ENCODE measurements at places on chromosomes 2 and 18.

- DNase-seq, result no peak
These were observed 1395.6 kb downstream of the SUCLG1 start for GRCh38 chr2:83063511-83063910.

- DNase-seq, result peak; percentile 32
These were observed 469.3 kb upstream of the MEX3C start for GRCh38 chr18:51666763-51667191.

GRCh38 chr18:68060871-68061270 lies 544.4 kb upstream of the DSEL start:
- DNase-seq, result no peak

- DNase-seq, result no peak
These were observed 37.4 kb downstream of the LYPD6B start for GRCh38 chr2:149075853-149076252.

GRCh38 chr2:25822190-25823117 lies 55.8 kb downstream of the ASXL2 start:
- DNase-seq, result no peak

DNA sequence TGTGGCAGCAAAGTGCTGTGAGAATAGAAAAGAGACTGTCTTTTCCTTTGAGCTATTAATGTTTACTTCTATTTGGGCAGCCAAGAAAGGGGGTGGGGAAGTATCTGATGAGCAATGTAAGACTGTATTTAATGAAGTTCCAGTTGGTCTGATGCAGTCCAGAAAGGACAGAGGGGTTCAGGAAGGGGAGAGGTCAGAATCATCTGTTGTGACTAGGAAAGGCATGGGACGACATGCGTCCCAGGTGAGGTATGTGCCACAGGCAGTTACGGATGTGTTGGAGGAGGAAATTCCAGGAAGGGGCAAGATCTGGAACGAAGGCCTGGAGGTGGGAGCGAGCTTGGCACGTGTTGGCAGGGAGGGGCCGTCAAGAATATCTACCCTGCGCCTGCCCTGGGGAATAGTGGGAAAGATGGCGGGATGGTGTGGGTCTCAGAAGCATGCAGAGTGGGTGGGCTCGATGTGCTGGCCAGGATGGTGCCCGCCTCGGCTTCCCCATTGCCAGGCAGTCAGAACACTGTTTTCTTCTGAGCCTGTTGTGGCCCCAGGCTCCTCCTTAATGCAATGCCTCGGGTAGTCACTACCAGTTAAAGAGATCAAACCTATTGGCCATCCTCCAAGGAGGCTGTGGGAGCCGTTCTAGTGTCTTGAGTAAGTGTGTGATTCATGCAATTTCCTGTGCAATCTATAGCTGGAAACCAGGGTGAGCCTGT lies 57.8 kb upstream of the TXNDC2 start:
- no peak for DNase-seq

DNA sequence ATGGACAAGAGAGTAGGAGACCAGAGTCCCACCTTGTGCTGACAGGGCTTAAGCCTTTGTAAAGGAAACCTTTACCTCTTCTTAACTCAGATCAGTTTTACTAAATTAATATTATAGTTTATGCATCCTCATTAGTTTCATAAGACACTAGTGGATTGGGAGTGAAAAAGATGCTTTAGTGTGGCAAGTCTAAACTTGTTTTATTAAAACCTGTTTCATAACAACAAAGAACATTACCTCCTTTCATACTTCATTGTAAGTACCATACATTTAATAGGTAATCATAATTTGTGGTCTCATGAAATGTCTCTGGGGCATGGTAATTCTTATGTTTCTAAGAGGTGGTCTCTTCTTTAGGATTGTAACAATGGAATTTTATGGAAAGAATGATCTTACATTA lies 63.4 kb downstream of the PIKFYVE start:
- DNase-seq, result no peak

- no peak for DNase-seq
These were observed 302.2 kb upstream of the STON1 start for GRCh38 chr2:48227617-48228344.

DNA sequence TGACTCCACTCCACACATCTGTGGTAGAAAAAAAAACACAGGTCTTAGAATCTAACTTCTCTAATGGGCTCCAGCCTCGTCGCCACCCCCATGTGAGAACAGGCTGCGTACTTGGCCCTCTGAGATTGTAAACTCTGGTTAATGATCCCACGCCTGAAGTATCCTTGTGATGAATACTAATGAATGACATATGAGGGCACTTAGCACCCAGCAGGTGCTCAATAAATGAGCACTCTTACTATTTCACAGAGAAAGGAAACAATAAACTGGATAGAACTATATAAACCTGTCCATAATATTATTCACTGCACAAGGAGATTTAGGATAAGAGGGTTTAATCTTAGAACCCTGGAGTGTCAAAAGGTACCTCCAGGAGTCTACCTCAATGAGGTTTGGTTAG lies 310.1 kb upstream of the HNRNPA3 start:
- DNase-seq, result no peak

- no peak for DNase-seq
These were observed 8.9 kb downstream of the MAPRE2 start for GRCh38 chr18:35050028-35050546.

Data from NCI-H774 (cell line).